H4 (cell line): ENCODE measurements at places on chromosomes 3 and 15. TPM values are rescaled to one million over a fixed set of nuclear protein-coding genes. Genes with fewer than 3 reads are reported as not detected.

DNA sequence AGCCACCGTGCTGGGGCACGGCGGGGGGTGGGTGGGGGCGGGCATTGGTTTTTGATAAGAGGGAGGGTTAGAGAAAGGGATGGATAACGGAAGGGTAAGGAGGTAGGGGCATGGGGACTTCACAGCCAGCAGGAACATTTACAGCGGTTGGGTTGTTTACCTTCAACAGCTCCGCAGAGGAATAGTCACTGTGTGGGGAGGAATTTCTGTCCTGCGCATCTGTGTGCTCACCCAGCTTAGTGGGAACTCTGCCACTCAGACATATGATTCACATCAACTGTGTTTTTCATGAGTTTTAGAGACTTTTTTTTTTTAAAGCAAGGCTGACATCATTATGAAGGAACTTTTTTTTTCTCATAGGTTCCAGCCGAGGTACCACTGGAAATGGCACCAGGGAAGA is 19.6 kb downstream of the CHRD start:
- DNase-seq: peak; percentile 93

DNA sequence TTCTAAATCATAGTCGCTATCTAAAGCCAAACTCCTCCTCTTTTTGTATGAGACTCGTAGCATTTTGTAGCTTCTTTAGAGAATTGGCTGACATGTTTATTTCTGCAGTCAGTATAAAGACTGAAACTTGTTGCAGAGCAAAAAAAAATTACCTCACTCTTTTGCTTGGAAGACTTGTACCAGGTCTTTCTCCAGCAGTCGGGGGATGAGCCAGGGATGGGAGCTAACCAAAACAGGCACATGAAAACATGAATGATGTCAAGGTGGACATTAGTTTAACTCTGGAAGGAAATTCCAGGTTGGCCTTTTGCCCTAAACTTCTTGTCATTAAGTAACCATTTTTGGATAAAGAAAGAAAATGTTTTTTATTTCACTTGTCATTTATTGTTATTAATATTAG is 47.0 kb upstream of the SCAANT1 start:
- no peak for DNase-seq

- DNase-seq: no peak
These were observed 474.2 kb upstream of the ZNF385D start for GRCh38 chr3:22225161-22225560.

DNA sequence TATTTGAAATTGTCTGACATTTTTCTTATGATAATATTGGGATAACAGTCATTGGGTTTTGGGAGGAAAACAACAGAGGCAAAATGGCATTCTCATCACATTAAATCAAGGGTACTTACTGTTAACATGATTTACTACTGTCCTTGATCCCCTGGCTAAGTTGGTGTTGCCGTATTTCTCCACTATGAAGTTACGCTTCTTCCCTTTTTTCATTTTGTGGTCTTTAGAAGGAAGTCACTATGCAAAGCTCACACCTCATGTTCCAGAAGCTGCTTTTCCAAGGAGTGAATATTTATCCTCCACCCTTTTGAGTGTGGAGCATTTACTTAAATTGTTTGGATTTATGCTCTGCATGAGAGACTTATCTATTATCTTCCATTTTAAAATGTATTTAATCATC is 63.7 kb downstream of the ALCAM start:
- no peak for DNase-seq

GRCh38 chr3:57855943-57856342 is 99.8 kb downstream of the SLMAP start:
- no peak for DNase-seq

GRCh38 chr3:29936054-29936453 is 655.2 kb downstream of the RBMS3 start:
- no peak for DNase-seq

- DNase-seq: peak; percentile 91
These were observed 150.9 kb upstream of the MCTP2 start for GRCh38 chr15:94080416-94080815.

GRCh38 chr3:31829826-31830426 is 151.1 kb downstream of the OSBPL10 start:
- DNase-seq: no peak

GRCh38 chr15:65058394-65059368 is 9.1 kb downstream of the RASL12 start:
- no peak for DNase-seq

DNA sequence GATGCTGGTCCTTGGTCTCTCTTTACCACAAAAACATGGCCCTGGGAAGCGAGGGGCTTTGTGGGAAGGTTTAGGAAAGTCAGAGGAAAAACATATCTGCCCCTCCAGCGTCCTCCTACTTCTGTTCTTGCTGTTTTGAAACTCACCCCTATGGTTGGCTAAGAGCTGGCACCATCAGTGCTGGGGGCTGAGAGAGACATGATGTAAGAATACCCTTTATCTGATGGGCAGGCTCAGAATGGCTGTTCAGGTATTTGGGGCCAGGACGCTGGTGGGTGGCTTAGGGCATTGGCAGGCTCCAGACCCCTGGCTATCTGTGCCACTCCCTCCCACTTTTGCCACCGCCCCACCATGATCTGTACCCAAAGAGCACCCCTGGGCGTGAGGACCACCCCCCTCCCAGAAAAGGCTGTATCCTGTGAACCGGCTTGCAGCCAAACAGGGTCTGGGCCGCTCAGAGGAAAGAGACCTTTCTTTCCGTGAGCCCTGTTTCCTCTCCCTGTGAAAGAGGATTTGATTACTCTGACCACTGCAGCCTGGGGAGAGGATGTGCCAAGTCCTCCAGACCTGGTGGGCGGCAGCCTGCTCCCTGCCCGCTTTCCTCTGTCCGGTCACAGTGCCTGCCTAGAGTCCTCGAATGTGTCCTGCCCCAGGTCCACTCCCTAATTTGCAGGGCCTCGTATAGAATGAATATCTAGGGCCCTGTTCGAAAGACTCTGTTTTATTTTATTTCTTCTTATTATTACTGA is 61.3 kb upstream of the SLC6A6 start:
- no peak for DNase-seq

DNA sequence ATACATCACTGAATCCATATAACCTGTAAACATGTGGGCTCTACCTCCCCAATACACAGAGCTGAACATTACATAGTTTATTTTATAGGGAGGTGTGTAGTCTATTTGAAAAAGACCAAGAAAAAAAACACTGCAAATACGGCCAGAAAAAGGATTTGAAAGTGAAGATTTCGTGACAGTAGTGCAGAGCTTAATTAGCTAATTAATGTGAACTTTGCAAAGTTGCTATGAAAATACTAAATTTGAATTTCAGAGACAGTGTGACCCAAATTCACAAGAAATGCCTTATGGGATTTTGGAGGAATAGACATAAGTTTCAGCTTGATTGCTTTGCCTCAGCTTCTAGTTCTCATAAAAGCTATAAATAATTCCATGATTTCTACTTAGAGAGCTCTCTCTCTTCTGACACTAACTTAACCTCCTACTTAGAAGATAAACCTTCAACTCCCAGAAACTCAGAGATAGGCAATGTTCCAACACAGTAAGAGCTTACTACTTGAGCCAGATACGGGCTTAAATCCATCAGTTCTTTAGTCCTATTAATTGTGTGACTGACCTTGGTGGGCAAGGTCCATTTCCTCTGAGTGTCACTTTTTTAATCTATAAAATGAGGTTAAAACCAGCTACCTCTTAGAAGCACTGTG is 87.3 kb upstream of the THBS1 start:
- DNase-seq: no peak

DNA sequence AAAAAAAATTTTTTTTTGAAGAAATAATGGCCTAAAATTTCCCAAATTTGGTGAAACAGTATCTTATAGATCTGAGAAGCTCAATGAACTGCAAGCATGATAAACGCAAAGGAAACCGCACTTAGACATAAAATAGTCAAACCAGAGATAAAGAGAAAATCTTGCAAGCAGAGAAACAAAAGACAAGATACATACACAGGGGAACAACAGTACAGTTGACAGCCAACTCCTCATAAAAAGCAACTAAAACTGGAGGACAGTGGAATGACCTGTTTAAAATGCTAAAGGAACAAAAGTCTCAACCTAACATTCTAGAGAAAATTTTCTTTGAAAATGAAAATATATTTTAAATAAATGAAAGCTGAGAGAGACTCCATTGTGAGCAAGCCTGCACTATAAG is 107.5 kb downstream of the RASA2 start:
- no peak for DNase-seq

DNA sequence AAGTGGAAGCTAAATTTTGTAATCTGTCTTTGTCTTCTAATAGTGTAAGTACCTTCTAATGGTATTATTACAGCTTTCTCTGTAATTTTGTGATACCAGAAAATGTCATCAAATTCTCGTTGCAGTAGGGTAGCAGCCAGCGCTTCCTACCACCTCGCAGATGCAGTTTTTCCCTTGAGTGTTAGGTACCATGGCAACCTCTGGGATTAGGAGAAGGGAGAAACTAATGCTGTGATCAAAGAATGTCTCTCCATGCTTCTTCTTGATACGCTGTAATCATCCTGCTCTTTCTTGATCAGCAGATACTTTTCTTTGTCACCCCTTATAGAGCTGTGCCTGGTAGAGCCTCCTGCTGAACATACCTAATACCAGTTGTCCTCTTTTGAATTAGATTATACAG is 27.7 kb downstream of the SRP14 start:
- DNase-seq: no peak

DNA sequence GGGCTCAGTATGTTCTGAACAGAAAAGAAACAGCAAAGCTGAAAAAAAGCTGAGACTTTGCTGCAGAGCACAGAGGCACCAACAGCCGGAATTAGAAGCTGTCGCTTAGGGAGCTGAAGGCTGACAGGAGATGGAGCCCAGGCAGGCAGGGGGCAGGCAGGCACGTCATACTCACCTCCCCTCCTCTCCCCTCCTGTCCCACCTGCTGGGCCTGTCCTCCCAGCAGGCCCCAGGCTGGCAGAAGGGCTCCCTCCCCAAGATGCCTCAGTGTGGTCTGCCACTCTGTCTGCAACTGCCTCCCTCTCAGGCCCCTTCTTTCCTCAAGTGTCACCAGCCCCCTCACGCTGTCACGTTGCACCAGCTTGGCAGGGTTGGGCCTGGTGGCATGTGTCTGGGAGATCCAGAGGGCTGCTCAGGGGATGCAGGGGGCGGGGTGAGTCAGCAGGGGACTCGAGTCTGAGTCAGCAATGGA is 3.2 kb upstream of the ANKRD63 start:
- DNase-seq: no peak

- DNase-seq: no peak
These were observed 45.0 kb downstream of the SRGAP3 start for GRCh38 chr3:9204253-9204992.

DNA sequence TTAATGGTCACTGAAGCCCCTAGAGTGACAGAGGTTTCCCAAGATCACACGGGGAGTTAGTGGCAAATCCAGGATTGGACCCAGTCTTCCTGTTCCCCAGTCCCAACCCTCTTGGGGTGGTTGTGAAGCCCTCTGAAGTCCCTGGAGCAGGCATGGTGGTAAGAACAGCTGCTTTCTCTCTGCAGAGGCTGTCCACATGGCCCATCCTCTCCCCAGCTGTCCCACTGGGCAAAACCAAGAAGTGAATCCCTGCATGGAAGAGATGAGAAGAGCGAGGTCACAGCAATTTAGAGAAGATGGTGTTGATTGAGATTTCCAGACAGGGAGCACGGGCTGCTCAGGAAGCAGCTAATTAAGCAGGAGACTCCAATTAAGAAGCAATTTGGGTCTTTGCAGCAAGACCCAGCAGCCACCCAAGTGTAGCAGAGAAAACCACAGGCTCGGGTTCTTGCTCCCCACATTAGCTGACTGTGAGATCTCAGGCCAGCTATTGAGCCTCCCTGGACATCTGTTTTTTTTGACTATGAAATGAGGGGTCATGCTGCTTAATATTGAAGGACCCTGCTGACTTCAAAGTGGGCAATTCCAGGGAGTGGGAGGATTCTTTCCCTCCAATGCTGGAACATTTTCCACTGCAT is 14.8 kb upstream of the HDAC11 start:
- no peak for DNase-seq

The GPR27 gene
- not detected in 2 replicates for total RNA-seq

The PLS1 gene
- total RNA-seq: 7.8 and 9.5 TPM in 2 replicates

The SLC12A8 gene
- 122 and 126 TPM in 2 replicates for total RNA-seq

The CYP11A1 gene
- not detected in 2 replicates for total RNA-seq
